ENCODE measurements at places on chromosomes 2 and 18.

GRCh38 chr18:23631312-23631711 lies 31.4 kb downstream of the ANKRD29 start:
- no peak for DNase-seq

DNA sequence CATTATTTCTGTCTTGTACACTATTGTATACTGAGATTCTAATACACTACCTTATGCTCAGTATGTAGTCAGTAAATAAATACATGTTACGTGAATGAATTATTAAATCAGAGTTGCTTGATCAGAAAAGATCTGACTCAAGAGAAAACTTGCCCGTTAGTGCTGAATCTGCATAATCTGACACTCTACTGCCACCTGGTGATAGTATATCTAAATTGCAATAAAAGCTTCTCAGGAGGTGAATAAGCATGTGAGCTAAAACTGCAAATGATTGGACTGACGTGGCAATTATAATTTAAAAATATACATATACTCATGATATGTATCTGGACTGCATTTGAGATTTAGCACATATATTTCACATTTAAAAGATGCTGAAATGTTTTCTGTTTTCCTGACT lies 70.4 kb downstream of the KIAA1328 start:
- DNase-seq: no peak

DNA sequence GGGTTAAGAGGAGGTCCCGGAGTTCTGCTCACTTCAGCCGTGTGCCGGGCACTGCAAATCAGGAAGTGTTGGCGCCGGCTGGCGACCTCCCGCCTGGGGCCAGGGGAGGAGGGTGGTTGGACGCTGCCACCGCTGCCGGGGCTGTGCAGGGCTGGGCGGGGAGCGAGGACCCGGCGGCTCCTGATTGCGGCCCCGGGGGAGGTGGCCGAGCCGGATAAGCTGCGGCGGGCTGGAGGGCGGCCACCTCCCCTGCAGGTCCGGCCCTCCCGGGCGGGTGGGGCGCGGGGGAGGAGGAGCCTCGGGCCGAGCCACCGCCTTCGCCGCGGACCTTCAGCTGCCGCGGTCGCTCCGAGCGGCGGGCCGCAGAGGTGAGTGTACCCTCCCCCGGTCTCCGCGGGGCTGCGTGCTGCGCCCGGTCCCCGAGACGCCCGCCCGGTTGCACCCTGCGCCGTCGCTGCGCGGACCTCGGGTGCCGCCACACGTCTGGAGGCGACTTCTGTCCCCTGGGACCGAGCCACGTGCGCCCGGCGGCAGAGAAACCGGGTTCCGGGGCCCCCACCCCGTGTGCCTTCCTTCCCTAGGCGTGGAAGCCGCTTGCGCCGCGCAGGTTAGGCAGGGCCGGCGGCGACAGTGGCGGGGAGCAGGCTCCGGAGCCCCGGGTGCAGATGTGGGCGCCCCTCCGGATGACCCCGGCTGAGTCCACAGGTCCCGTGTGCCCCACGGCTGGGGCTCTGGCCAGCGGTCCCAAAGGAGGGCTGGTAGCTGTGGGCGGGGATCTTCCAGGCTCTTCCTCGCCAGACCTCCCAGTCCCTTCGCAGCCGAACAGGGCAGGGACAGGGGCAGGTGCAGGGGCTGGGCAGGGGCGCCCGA lies at the start of gene STEAP3:
Gene STEAP3 (plus strand): TSS at position 314 of the 870 bp plus-strand sequence. CDS start 7,179 bp downstream, outside the sequence.
- no peak for DNase-seq

- no peak for DNase-seq
Measured at GRCh38 chr18:31646332-31647126, 37.9 kb downstream of the B4GALT6 start.
